ENCODE measurements at places on chromosomes 1 and 21. TPM values are rescaled to one million over a fixed set of nuclear protein-coding genes. Genes with fewer than 3 reads are reported as not detected.
A peak's percentile ranks its signal among the peaks of the same experiment; 100 is the strongest.

Gene LCE3E
- not detected for total RNA-seq

DNA sequence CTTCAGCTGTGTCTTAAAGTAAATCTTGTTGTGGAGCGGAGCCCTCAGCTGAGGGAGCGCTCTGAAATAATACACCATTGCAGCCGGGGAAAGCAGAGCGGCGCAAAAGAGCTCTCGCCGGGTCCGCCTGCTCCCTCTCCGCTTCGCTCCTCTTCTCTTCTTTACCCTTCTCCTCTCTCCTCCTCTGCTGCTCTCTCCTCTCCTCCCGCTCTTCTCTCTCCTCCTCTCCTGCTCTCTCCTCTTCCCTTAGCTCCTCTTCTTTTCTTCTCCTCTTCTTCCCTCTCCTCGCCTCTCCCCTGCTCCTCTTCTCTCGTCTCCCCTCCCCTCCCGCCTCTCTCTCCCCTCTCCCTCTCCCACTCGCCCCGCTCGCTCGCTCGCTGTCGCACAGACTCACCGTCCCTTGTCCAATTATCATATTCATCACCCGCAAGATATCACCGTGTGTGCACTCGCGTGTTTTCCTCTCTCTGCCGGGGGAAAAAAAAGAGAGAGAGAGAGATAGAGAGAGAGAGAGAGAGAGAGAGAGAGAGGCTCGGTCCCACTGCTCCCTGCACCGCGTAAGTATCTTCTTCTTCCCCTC lies at the start of gene PROX1:
TSS of gene PROX1 (plus strand) at position 47 of the 580 bp plus-strand sequence. CDS start 8,563 bp downstream, outside the sequence.
- peak within 1 kb of the TSS; percentile 56 for H3K4me3 ChIP-seq
- H3K36me3 ChIP-seq: no peaks in the 10 kb centered on the region
- DNase-seq: no peak
- peak within 1 kb of the TSS; percentile 36 for H3K27ac ChIP-seq
- H3K4me1 ChIP-seq: peaks cover 30% of the 10 kb centered on the region

- no peak for DNase-seq
- H3K4me3 ChIP-seq: no peak overlapping the region
- peaks cover 8% of the 10 kb centered on the region for H3K36me3 ChIP-seq
These were observed 77.7 kb downstream of the MRPL37 start for GRCh38 chr1:54277451-54278341.

GRCh38 chr21:42356046-42356445 lies 5.3 kb upstream of the TFF2 start:
- no peak overlapping the region for H3K27ac ChIP-seq
- H3K36me3 ChIP-seq: no peaks in the 10 kb centered on the region
- H3K27me3 ChIP-seq: peaks cover 6% of the 10 kb centered on the region
- H3K4me3 ChIP-seq: no peak overlapping the region
- DNase-seq: no peak

- peak overlapping the region; percentile 50 for H3K4me3 ChIP-seq
- peaks cover 29% of the 10 kb centered on the region for H3K4me1 ChIP-seq
- H3K36me3 ChIP-seq: no peaks in the 10 kb centered on the region
- peak; percentile 72 for DNase-seq
- no peak overlapping the region for H3K27ac ChIP-seq
These were observed 1.1 kb downstream of the ADGRB2 start for GRCh38 chr1:31762726-31763670.

- H3K27ac ChIP-seq: no peak overlapping the region
- H3K4me1 ChIP-seq: no peaks in the 10 kb centered on the region
- peak; percentile 82 for DNase-seq
- no peak overlapping the region for H3K4me3 ChIP-seq
These were observed 38.1 kb downstream of the TRPM2 start for GRCh38 chr21:44391345-44392091.

GRCh38 chr1:19676438-19676922 lies 11.8 kb downstream of the HTR6 start:
- DNase-seq: no peak
- H3K4me3 ChIP-seq: no peak overlapping the region
- H3K27me3 ChIP-seq: peaks cover 9% of the 10 kb centered on the region
- no peaks in the 10 kb centered on the region for H3K36me3 ChIP-seq
